Sciatic nerve (tissue), 2 donors: ENCODE measurements at places on chromosomes 2 and 18. TPM values are rescaled to one million over a fixed set of nuclear protein-coding genes. Genes with fewer than 3 reads are reported as not detected.

- no peak for DNase-seq
Observed at GRCh38 chr2:2993172-2993692, 384.4 kb downstream of the EIPR1 start.

Gene ELOA2
- total RNA-seq: not detected

Gene C1QL2
- total RNA-seq: not detected

GRCh38 chr18:51323961-51324360 lies 126.5 kb upstream of the MEX3C start:
- DNase-seq: no peak

DNA sequence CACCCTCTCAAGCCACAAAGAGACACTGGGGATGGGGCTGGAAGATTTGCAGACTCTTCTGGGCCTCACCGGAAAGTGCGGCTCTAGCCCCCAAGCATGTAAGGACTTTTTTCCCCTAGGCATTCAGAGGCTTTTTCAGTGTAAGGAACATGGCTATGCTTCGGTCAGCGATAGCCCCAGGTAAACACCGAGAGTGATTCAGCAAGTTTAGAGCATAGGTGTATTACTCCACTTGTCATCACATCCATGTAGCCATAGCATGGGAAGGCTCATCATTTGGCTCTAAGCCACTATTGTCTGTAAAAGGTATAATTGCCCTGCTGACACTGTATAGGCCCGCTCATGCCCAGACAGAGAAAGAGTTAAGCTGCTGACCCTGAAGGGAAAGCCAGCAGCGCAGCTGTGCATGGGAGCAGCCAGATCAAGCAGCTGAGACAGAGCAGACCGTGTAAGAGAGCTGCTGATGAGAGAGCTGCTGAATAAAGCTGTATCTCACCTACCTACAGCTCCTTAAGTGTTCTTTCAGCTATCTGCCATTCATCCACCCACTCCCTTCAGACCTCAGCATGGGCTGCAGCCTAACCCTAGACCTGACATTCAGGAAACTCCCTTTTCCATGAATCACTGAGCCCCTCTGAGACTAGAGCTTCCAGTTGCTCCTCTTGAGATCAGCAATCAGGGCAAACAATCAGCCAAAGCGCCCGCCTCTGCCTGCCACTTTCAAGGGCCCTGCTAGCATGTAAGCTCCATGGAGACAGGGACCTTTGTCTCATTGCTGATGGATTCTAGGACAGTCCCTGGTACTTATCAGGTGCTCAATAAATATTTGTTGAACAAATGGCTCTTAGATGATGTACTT lies 25.5 kb downstream of the LGALSL start:
- DNase-seq: no peak

DNA sequence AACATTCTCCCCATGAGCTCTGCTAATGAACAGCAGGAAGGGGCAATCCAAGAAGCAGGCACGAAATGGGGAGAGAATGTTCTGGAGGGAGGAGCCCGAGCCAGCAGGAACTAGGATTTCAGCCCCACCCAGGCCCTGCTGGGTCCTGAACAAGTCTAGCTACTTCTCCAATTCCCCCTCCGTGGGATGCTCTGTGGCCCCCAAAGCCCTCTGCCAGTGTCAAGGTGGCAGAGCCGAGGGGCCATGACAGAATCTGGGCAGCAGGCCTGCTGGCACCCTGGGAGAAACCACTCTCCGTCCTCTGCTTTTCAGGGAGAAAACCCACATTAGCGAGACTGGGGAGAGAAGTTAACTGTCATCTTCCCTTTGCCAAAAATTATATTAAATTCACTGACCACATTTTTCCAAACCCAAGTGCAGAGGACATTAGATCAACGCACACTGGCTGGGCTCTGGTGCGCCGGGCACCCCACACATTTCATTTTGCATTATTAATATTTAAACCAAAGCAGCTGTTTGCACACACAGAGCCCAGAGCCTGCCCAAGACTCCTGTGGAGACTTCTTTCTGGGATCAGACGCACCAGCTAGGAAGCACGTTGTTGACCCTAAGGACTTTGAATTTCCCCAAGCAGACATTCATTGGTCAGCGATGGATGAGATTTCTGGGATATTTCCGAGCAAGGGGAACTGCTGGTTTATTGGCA lies 80.2 kb upstream of the PKDCC start:
- DNase-seq: no peak
